ENCODE measurements at places on chromosomes 7 and 10.

GRCh38 chr10:11260170-11260569, 242.5 kb downstream of the CELF2 start:
- DNase-seq = no peak

DNA sequence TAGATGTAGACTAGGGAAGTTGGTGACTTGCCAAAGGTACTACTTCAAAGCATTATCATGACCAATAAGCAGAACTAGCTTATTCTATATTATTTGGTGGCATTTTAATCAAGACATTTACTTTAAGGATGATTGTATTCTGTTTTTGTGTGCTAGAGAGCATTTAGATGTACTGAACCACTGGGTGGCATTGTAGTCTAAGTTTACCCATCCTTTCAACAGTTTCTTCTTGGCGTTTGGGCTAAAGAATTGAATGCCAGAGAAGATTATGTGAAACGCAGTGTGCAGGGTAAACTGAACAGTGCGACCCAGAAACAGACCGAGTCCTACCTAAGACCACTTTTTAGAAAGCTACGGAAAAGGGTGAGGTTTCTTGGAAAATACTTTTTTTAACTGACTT, 26.8 kb downstream of the PRPF18 start:
- no peak for DNase-seq

- no peak for DNase-seq
Observed at GRCh38 chr7:105346593-105347322, 42.0 kb downstream of the SRPK2 start.

GRCh38 chr7:123692471-123692877, 36.8 kb downstream of the LMOD2 start:
- DNase-seq = no peak

GRCh38 chr10:60237977-60238758, 151.5 kb downstream of the ANK3 start:
- no peak for DNase-seq

DNA sequence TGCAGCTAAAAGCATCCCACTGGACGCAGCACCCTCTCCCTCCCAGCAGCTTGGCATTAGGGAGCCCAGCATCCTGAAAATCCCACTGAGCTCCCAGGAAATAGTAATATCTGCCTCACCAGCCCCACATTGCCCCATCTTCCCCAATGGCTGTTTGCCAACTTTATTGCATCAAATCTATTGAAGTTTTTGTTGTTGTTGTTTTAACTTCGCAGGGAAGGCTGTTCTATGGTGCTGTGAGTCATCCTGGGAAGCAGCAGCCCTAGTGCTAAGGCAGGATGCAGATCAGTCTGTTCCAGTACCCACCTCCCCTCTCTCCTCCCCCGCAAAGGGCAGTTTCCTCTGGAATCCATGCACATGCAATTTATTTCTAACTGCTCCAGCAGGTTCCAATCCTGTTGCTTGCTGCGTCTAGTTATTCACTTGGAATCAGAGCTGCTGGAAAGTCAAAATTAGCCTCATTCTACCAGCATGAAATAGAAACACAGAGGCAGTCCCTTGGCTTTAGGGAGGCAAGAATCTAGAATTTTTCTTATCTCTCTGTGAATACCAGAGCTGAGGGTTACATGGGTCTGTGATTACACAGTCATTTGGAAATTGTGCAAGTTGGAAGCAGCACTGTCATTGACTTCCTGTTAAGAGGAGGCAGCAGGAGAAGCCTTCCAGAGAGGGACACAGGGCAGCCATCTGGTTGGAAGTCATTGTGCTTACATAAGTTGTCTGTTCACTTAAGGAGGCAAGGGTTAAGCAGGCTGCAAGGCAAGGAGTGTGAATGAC, 115.9 kb upstream of the CACUL1 start:
- DNase-seq = no peak
